ENCODE measurements at places on chromosomes 12 and 14.

GRCh38 chr14:54908190-54908589 lies 5.6 kb upstream of the GCH1 start:
- no peak for DNase-seq

DNA sequence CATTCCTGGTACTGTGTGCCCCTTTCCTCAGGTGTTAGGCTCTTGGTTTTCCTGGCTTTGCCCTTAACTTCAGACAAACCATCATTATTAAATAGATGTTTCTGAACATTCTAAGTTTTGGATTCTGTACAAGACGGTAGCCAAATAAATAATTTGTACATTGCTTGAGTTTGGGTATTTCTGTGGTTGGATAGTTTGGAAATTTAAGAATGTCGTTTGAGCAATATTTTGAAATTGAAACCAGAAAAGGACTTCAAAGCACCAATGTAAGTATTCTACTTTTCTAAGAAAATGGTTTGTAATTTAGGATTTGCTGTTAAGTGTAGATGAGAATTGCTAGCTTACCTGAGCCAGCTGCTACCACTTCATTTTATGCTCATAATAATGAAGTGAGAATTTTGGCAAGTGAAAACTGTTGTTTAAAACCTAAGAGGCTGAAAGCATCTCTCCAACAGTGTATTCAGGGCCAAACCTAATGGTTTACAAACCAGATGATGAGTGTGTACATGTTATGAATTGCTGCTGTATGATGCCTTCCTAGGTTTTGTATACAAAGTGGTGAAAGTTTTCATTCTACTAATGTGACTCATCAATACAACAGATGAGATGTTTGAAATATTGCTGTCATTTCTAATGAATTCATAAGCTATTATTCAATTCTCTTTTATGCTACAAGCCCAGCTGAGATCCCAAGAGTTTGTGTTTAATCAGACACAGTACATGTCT lies 181.5 kb upstream of the PRKD1 start:
- DNase-seq, result no peak

- no peak for DNase-seq
Observed at GRCh38 chr14:102028733-102029132, 58.1 kb downstream of the HSP90AA1 start.

DNA sequence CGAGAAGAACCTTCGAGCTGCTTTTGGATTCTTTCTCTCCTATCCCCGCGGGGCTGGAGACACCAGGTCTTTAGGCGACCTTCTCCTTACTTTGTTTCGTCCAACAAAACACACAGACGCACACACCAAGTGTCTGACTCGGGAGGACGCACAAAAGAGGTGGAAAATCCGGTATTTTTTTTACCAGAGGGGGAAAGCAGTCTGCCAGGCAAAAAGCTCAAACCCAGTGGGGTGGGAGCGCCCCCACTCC lies 2.1 kb downstream of the SIX4 start:
- DNase-seq, result no peak

DNA sequence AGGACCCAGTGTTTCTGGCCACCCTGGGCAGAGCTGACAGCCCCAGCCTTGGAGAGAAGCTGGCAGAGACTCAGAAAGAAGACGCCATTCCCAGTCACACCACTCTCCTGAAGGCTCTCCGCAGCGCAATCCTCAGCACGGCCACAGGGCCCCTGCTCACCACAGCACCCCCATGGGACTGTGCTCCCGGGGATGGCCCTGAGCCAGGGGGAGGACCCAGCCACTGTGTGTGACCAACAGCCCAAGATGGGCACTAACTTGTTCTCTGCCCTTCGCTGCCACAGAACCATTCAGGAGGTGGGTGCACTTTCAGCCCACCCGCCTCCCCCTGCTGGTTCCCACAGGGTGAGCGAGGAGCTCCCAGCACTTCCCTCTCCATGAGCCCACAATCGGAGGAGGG lies 57.1 kb downstream of the CCNK start:
- DNase-seq, result no peak

DNA sequence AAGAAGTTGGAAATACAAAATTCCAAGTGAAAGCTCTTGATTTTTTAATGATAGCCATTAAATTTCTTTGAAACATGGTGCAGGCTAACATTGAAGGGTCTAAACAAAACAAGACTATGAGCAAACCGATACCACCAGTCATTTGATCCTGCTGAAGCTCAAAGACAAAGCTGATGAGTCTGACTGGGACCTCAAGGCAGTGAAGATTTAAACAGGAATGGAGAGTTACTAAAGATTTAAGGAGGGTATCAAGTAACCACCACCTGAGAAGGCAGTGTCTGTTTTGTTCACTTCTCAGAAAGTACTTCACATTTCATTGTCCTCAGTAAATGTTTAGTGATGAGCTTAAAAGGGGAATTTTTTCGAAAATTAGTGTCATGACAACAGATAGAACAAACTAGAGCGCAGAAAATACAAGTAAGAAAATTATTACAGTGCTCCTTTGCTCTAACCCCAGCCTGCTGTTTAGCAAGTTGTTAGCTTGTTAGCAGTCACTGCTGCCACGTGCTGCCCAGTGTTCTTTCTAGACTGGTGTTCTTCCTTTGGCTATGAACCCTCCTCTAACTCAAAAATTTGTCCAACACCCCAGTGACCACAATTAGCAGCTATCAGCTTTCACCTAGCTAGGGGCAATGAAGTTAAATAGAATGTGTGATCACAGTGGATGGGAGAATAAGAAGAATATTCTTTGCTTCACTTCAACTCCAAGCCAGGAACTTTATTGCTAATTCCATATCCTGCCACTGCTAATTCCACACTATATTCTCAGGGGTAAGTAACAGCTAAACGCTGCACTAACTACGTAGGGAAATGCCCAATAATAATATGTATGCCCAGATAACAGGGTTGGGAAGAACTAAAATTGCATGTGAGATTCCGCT lies 41.1 kb downstream of the YAF2 start:
- DNase-seq, result no peak

- no peak for DNase-seq
Observed at GRCh38 chr12:93862424-93862823, 185.2 kb downstream of the CRADD start.

- no peak for DNase-seq
Observed at GRCh38 chr14:58923751-58924405, 264.6 kb upstream of the DAAM1 start.

GRCh38 chr12:11563785-11564739 lies 85.4 kb upstream of the ETV6 start:
- no peak for DNase-seq

DNA sequence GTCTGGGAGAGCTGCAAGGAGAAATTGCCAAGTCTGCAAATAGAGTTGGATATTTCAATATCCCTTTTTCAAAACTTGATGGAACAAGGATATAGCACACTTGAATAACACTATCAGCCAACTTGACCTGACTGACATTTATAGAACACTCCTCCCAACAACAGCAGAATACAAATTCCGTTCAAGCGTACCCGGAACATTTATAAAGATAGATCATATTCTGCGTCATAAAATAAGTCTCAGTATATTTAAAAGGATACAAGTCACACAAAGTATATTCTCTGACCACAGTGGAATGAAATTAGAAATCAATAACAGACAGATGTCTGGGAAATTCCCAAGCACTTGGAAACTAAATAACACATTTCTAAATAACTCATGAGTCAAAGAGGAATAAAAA lies 29.0 kb upstream of the MEG3 start:
- DNase-seq, result no peak

GRCh38 chr12:40224439-40225291 lies at the start of gene LRRK2:
LRRK2 (plus strand) TSS chr12:40224997; CDS start chr12:40225132, 135 bp downstream.
- no peak for DNase-seq

DNA sequence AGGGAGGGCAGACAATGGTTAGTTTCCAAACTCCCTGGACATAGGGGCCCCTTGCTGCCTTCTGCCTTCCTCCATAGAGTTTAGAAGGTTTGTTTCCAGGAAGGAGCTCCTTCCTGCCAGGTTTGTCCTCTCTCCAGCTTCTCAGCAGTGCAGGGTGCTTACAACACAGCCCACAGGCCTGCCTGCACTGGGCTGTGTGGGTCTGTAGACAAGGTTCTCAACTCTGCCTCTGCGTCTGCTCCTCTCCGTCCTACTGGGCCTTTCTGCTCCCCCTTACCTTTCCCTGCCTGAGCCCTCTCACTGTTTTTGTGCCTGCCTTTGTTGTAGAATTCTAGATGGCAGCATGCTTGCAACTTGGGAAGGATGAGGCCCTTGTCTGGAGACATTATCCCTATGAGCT lies 124.0 kb downstream of the SAMD4A start:
- DNase-seq, result no peak

DNA sequence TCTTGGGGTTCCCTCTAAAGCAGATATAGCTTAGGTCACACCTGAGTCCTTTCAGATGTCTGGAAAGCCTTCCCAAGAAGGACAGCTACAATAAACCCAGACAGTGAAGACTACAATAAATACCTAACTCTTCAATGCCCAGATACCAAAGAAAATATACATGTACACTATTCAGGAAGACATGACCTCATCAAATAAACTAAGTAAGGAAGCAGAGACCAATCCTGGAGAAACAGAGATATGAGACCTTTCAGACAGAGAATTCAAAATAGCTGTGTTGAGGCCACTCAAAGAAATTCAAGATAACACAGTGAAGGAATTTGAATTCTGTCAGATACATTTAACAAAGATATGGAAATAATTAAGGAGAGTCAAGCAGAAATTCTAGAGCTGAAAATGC lies 15.3 kb downstream of the MIPOL1 start:
- DNase-seq, result no peak

GRCh38 chr14:55129086-55129427 lies at the start of gene LGALS3:
LGALS3 (plus strand) TSS chr14:55129252; CDS start chr14:55137374, 8,122 bp downstream.
- DNase-seq, result no peak

GRCh38 chr14:53542732-53543131 lies 389.6 kb upstream of the DDHD1 start:
- peak; percentile 36 for DNase-seq

- no peak for DNase-seq
Observed at GRCh38 chr12:51437431-51437830, 12.8 kb downstream of the SLC4A8 start.

DNA sequence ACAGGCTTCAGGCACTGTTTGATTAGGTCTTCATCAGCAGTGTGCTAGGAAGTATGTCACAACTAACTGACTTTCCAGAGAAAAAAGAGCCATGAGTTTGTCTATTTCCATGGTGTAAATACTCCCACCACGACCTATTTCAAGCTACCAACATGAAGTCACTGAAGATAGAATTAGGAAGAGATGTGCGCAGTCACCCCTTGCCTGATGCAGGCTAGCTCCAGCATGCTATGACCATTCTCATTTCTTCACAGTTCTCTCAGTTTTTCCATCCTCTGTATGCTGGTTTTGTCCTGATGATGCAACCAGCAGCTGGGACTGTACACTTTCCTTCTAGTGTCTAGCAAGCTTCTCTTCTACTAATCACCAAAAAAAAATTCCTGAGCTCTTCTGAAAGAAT lies 191.6 kb upstream of the NUDT4 start:
- DNase-seq, result no peak

DNA sequence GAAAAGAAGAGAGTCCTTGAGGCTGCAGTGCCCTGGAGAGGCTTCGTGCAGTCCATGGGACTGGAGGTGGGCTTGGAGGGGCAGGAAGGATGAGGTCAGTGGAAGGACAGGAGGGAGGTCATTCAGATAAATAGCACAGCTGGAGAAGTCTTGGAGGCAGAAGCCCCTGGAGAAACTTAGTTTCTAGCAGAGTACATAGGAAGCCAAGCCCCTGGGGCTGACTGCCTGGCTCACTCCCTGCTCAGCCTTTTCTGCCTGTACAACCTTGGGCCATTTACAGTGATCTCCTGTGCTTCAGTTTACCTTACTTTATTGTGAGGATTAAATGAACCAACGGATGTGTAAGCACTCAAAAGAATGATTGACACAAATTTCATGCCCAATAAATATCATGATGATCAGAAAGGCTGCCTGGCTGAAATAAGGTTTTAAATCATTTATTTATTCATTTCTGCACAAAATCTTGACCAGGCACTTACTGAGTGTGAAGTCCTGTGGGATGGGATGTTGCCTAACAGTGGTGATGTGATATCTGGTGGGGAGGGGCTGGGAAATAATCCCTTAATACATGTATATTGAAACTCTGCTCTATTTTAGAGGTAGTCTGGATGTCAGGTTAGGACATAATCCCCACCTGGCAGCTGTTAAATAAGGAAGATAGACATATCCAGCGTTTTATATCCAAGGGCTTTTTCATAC lies 54.3 kb downstream of the PLEKHG7 start:
- DNase-seq, result no peak

DNA sequence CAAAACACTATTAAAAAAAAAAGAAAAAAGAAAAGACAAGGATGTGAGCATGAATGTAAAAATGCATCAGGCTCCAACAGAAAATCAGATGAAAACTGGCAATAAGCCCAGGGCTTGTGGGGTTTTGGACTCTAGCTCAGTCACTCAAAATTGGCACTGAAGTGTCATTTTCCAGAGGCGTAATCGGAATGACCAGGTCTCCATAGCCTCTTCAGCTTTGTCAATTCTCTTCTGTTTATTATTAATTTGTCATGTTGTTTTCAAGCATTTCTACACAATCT lies 137.2 kb upstream of the TRHDE start:
- DNase-seq, result no peak

DNA sequence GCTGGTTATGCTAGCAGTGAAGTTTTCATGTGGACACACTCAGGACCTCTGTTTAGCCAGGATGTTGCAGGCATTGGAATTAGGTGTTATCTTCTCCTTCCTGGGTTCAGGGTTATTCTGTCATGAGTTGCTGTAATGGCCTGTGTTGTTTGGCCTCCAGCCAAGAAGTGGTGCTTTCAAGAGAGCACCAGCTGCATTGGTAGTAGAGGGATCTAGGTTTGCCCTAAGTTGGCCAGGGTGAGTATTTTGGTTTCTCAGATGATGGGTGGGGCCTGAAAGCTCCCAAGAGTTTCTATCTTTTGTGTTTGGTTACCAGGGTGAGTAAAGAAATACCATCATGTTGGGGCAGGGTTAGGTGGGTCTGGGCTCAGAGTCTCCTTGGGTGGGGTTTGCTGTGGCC lies 2.7 kb upstream of the GZMH start:
- peak; percentile 74 for DNase-seq

GRCh38 chr12:69266036-69266635 lies 26.8 kb downstream of the CPSF6 start:
- no peak for DNase-seq

GRCh38 chr12:109729371-109729781 lies 15.8 kb downstream of the FAM222A start:
- DNase-seq, result no peak

GRCh38 chr14:26917086-26917485 lies 319.3 kb upstream of the NOVA1 start:
- no peak for DNase-seq

DNA sequence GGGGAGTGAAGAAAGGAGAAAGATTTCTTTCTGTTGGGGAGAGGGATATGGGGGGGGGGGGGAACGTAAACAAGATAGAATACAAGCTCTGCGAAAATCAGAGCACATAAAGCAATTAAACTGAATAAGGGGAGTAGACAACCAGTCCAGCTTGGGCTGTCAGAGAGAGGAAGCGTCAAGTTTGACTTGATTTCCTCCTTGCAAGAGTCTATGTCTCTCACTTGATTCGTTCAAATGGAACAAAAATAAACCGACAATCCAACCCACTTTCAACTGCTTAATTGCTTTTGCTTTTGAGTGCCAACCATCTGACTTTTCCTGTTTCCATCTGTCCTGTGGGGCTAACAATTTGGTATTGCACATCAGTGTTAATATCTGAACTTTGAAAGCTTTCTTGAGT lies 942 bp downstream of the SYT1 start:
- DNase-seq, result peak; percentile 6
